Stimulated activated CD4-positive, alpha-beta T cell treated with anti-CD3 and anti-CD28 coated beads, TNF-alpha, amount 100 ng/mL, for 1 hour (primary cell): ENCODE measurements at places on chromosomes 5 and 9.

DNA sequence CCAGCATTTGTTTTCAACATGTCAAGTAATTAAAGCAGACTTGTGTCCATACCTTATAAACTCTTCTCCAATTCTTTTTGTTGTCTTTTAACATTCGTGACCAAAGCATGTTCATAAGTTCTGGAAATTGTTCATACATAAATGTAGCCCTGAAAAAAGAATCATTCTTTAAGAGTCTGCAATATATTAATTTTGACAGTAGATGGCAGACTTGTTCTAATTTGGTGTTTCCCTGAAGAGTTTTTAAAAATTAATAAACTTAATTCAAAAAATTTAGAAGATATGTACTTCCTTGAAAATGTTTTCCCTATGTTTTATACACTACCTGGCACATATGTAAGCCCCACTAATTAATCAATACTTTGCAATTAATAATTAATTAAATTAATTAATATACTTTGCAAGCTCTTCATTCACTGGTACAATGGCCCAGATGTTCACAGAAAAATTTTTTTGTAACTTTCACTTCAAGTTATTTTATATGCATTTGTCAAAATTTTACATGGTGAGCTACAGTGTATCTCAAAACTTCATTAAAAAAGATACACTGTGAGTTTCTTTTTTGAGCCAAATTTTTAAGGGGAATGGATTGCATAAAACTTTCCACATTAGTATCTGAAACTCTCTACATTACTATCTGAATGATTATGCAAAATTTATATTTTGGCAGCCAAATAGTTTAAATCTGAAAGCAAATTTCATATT, 42.1 kb downstream of the CLINT1 start:
- no peak for DNase-seq

DNA sequence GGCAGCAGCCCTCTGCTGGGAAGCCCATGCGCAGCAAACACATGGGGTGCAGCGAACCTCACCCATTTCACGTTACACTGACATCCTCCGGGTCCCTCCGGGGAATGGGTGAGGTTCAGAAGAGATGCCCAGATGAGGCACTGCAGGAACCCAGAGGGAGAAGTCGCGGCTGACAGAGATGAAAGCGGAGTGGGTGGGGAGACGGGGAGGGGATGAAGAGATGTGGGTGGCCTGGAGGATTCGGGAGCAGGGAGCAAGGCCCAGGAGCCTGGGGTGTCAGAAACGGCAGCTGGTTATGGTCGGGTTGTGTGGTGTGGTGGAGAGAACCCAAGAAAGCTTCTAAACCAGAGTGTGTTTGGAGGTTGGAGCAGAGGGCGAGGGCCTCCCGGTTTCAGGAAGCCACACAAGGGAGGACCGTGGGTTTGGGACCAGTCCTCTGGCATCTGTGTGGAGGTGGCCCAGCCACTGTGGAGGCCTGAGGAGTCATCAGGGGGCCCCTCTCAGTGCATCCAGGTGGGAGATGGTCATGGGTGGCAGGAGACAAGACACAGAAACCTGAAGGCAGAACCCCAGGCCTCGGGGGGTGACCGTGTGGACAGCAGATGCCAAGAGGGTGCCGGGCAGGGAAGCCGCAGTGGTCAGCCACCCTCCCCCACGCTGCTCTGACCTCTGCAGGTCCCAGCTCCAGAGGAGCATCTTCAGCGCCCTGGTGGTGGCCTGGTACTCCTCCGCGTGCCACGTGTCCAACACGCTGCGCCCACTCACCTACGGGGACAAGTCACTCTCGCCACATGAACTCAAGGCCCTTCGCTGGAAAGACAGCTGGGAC, 8.6 kb downstream of the UCK1 start:
- DNase-seq = no peak

DNA sequence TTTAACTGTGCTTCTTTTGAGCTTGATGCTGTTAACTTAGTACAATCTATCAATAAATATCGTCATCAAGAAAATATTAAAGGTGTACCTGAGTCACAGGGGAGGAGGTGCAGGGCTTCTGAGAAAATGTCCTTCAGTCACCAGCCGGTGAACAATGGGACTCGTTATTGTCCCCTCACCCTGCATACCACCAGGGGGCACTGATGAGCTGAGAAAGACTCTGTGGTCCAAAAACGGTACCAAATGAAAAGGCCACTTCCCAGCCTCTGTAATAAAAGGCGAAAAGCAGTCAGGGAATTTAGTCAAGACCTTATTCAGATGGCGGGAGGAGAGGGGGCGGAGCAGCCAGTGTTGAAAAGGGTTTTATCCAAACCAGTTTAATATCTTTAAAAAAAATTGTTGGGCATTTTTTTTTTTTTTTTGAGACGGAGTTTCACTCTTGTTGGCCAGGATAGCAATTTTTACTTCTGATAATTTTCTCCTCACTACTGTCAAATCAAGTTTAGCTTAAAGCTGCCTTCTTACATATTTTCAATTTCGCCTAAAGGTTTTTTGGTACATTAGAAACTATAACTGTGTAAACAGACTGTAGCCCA, 271.9 kb upstream of the ADAMTS16 start:
- DNase-seq = no peak

DNA sequence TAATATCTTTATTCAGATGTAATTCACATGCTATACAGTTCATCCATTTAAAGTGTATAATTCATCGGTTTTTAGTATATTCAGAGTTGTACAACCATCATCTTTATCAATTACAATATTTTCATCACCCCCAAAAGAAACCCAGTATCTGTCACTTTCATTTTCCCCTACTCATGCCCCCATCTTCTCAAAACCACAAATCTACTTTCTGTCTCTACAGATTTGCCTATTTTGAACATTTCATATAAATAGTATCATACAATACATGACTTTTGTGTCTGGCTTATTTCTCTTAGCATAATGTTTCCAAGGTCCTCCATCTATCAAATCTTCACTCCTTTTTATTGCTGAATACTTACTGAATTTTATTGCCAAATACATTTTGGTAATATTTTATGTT, 305.1 kb upstream of the SGCD start:
- no peak for DNase-seq

GRCh38 chr5:149567226-149567625, 14.1 kb upstream of the ARHGEF37 start:
- DNase-seq = no peak

- no peak for DNase-seq
Observed at GRCh38 chr5:94240596-94240992, 377.8 kb downstream of the KIAA0825 start.

DNA sequence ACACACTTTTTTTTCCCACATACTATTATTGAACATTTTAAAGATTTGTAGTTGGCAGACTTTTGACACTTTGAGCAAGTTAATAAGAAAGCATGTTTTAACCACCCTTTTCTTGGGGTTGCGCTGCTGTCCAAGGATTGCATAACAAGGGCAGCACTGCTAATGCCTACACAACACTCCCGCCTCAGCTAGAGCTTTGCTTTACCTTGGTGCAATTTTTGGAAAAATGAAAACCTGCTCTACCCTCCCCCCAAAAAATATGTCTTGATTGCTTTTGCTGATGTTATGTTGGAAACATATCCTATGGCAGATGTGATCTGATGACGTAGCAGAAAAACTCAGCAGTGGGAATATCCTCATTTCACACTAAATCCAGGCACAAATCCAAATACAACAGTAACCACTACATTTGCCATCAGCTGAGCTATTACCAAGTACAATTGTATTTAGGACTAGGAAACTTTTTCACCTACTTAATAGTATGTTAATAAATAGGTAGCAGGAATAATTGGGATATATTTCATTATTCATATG, 51.5 kb downstream of the UBE2R2 start:
- no peak for DNase-seq

DNA sequence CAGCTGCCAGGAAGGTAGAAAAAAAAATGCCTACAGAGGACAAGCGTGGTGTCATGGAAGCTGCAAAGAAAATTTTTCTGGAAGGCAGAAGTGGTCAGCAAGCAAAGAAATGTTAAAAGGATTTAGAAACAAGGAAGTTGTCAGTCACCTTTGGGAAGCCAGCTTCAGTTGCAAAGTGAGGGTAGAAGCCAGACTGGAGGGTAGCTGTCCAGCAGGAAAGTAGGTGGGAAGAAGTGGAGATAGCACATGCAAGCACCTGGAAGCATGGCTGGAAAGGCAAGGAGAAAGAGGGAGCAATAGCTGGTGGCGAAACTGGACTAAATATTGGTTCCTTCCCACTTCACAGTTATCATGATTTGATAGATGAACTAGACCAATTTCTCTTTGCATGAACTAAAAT, 54.3 kb downstream of the ADRB2 start:
- no peak for DNase-seq

DNA sequence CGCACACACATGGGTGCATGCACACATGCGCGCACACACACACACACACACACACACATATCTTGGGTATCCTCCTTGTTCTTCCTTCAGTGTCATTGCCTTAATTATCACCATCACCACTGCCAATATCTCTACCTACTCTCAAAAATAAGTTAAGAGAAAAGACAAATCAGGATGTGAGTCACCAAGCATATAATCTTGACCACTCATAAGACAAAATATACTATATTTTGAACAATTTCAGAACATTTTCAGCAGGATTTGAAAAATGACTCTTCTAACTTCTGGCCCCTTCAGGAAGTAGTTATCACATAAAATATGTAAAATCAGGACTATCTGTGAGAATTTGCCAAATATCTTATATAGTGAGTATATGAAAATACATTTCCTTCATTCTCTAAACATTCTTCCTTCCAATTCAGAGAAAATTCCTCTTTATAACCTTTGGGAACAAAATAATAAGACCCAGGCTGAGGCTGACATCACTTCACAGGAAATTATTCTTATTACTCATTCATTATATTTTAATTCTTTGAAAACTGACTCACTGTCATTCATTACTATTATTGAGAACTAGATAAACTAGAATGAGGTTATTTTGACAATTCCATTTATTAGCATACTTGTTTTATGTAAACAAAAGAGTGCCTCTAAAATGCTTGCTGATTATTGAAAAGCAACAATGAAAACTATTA, 772.0 kb upstream of the ACO1 start:
- no peak for DNase-seq
